WTC11 (cell line): ENCODE measurements at places on chromosomes 6 and 20.

DNA sequence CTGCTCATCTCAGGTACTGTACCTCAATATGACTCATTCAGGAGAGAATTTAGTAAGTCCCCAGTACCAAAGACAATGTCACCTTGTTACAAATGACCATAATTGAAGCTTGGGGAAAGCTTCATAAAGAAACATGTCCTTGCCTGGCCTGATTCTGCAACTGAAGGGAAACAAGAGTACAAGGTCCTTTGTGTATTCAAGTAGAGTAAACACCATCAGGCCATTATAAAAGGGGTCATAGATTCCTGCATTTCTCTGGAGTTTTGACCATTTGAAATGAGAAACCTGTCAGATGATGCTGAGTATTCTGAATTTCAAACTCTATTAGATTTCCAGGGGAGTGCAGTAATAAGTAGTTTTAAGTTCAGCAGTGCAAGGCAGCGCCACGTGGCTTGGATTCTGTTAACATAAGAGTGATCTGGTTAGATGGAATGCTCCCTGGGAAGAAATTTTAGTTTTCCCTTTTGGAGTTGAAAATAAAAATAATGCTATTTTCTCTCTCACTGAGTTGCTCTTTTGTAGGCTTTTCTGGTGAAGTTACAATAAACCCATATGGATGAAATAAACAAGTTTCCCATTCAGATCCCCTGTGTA, 1054.3 kb downstream of the EPHA7 start:
- DNase-seq, result no peak

- DNase-seq, result peak; percentile 59
These were observed 659 bp downstream of the CEP85L start for GRCh38 chr6:118650582-118651281.

DNA sequence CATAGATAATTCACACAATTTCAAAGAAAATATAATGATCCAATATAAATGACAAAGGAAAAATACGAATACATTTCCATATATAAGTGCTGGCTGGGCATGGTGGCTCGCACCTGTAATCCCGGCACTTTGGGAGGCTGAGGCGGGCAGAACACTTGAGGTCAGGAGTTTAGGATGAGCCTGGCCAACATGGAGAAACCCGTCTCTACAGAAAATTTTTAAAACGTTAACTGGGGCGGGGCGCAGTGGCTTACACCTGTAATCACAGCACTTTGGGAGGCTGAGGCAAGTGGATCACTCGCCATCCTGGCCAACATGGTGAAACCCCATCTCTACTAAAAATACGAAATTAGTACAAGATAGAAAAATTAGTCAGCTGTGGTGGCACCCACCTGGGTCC, 14.9 kb upstream of the MAPK13 start:
- no peak for DNase-seq

- no peak for DNase-seq
These were observed 803 bp upstream of the ADGRG6 start for GRCh38 chr6:142300758-142301650.

GRCh38 chr6:116536216-116536621, 9.3 kb downstream of the TRAPPC3L start:
- DNase-seq, result no peak
